ENCODE measurements at places on chromosomes 2 and 18.

DNA sequence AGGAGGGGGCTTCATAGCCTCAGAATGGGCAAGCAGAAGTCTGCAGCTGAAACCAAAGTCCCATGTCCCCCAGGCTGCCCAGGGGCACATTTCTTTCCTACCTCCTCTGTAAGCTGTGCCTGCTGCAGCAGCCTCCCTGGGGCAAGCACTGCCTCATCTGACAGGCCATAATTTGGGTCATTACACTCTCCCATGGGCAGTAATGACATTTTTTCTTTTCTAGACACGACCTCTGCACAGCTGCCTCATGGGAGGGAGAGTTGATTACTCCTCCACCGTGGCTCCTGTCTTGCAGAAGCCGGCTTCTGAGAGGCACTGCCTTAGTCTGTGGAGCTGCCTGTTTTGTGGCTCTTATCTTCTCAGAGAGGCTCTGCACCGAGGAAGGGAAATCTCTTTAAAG, 268.9 kb downstream of the TDRD15 start:
- DNase-seq: no peak

DNA sequence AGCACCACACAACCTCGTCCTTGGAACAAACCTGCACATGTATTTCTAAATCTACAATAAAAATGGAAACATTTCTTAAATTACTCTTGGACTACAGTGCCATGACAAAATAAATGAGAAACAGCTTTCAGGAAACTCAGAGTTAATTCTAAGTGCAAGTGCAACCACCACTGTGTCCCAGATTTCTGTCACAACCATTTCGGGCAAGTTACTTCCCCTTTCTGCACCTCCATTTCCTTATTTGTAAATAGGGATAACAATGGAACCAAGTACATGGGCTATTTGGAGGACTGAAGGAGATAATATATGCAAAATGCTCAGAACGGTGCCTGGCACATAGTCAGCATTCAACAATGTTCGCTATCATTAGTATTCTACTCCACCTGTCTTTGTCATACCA, 93.2 kb downstream of the CACNB4 start:
- no peak for DNase-seq

GRCh38 chr2:120052597-120052996, 39.7 kb downstream of the EPB41L5 start:
- no peak for DNase-seq

GRCh38 chr2:12289120-12289802, 427.5 kb upstream of the TRIB2 start:
- no peak for DNase-seq

- DNase-seq: no peak
These were observed 191.8 kb downstream of the RNF144A start for GRCh38 chr2:7108792-7109532.

DNA sequence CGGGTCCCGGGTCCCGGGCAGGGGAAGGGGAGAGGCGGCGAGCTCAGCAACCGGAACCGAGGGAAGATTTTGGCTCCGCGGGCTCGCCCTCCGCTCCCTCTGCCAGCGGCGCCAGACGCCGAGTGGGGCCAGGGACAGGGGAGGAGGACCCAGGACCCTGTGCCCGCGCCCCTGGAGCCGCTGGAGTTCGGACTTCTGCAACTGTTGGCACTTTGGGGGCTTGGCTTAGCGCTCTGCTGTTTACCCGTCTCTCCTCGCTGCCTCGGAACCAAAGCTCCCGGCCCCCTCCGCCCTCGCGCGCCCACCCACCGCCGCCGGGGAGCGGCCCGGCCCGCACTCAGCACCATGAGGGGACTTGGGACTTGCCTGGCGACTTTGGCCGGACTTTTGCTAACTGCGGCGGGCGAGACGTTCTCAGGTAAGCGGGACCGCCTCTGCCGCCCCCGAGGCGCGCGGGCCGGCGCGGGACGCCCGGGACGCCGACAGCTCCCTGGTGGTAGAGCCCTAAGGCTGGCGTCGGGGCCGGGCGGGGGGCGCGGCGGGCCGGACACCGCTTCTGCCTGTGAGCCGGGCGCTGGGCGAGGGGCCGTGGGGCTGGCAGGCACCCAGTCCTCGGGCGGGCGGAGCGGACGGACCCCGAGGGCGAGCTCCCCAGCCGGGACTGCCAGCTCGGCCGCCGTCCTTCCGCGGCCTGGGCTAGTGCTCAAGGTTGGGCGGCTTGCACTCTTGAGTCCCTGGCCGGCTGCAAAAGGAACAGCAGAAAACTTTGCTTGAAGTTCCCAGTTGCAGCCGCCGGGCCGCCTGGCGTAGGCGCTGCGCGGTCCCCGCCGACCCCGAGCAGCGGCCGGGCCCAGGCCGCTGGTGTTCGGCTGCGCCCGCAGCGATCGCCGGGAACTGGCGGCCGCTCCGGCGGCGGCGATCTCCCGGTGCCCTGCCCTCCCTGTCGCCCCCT, 634 bp downstream of the PTPRM start:
- peak; percentile 12 for DNase-seq

GRCh38 chr18:255171-255570, 12.7 kb downstream of the THOC1 start:
- DNase-seq: no peak

GRCh38 chr18:46711444-46711863, 45.4 kb downstream of the ST8SIA5 start:
- DNase-seq: no peak

DNA sequence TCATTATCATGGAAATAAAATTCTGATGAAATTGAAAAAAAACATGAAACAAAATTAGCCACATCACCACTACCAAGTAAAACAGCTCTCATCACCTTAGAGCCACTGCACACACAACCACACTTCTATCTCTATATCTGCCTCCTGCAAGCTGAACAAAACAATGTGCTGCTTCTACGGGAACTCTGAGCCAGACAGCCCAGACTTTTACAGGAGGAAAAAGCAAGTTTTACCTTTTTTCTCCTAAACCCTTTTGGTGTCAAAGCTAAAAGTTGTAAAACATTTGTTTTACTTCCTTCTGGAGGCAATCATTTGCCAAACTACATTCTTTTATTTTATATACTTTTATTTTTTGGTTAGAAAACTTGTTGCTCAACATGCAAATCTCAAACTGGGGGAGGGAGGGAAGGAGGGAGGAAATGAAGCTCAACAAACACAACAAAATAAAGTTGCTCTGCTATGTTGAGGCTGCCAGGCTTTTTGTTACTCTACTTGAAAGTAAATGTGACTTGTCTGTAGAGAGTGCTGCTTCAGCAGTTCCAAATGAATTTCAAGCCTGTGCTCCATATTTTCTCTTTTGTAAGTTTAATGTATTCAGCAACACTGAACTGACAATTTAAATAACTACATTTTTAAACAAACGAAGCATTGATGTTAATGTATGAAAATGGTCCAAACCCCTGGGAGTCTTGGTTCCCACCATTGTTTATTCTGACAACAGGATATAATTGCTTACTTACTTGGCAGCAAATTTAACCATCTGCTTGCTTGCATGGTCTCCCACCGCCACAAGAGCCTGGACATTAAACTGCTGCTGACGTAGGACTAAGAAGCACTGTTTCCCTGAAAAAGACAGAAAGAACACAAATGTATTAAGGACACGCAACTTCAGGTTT, 24.5 kb downstream of the DARS1 start:
- no peak for DNase-seq

GRCh38 chr2:5691985-5692529, at the start of gene SOX11:
TSS of gene SOX11 (plus strand) at chr2:5692384. CDS start at chr2:5692722, 338 bp downstream.
- DNase-seq: no peak

DNA sequence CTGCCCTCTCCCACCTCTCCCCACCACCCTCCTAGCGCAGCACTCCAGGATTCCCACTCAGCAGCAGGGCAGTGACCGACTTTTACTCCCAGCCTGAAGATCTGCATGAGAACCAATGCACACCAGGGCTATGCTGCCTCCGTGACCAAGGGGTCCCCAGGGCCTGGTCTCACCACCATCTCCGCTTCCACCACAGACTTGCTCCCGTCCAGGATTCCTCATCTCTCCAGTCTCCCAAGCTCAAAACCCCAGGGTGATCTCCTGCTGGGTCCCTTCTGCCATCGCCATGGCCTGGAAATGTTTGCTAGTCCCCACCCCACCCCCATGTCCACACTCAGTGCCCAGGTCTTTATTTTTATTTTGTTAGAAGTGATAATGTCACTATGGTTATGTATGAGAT, 2.1 kb upstream of the CIDEA start:
- DNase-seq: no peak

DNA sequence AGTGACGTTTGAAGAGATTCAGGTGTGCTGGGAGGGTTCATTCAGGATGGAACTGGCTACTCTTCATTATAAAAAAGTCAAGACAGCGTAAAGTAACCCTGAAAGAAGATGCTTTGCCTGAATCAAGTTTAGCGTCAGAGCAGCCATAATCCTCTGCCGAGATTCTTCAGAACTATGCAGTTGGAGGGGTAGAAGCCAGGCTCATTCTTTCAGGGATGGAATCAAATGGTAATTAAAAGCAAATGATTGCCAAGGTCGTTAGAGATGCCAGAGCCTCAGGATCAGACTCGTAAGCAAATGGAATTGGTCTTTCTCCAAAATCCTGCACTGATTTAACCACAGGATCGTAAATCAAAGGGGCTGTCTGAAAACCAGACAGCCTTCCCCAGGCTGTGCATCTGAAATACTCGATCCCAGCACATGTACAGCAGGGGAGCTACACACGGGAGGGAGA, 21.9 kb downstream of the APCDD1 start:
- no peak for DNase-seq

GRCh38 chr2:226142463-226142862, 657.2 kb downstream of the IRS1 start:
- DNase-seq: no peak
